Cardiac muscle cell (in vitro differentiated cells and primary cell): ENCODE measurements at places on chromosomes 1 and 21.
A peak's percentile ranks its signal among the peaks of the same experiment; 100 is the strongest.

DNA sequence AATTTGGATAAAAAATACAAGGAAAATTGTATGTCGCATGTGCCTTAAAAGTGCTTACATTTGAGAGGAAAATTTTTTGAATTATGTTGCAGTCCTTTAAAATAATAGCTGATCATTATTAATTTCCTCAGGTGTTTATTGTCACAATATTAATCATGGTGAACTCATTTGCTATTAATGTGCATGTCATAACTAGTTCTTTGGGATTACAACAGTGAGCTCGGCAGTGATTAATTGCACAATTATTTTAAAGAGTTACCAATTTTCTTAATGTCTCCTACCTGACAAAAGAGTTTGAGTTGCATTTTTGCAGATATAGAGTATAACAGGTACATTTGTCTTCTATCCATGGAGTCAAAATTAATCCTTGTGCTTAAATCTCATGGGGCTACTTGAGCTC lies 854.3 kb downstream of the BRINP3 start:
- H3K4me1 ChIP-seq: no peaks in the 10 kb centered on the region
- H3K27me3 ChIP-seq: no peaks in the 10 kb centered on the region
- no peaks in the 10 kb centered on the region for H3K36me3 ChIP-seq
- H3K27ac ChIP-seq: no peak overlapping the region

DNA sequence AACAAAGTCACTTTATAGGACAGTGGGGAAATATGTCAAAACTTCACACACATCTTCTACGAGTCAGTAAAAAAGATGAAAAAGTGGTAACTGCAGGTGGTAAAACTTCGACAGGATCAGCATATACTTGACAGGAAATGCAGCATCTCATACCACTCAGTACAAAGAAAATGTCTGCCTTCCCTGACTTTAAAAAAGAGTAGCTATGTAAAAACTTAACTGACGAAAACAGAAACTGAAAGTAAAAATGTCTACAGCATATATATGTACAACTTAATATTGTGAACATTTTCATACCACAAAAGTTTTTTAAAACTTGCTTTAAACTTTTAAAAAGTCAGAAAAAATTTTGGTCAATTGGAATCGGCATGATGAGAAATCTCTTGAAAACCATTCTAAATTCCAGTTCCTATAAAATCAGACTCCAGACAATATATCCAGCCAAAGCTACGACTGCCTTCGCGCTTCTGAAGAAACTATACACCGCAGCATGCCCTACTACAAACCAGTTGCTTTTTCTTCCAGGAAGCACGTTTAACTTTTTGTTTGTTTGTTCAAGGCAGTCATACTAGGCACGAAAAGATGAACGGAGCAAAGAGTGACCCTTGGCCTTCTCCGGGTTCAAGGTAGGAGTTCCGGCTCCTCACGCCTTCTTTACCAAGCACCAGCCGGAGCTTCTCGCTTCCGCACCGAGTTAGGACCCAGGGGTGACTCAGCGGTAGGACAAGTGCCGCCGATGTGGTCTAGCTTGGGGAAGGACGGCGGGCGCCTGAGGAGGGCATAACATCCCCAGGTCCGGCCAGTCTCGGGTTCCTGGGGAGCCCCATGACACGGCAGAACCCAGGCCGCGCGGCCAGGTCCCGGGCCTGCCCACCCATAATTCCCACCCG lies 612 bp downstream of the PSMA5 start:
- no peak for DNase-seq
- H3K36me3 ChIP-seq: peaks cover 7% of the 10 kb centered on the region
- peak overlapping the region; percentile 82 for H3K27ac ChIP-seq

DNA sequence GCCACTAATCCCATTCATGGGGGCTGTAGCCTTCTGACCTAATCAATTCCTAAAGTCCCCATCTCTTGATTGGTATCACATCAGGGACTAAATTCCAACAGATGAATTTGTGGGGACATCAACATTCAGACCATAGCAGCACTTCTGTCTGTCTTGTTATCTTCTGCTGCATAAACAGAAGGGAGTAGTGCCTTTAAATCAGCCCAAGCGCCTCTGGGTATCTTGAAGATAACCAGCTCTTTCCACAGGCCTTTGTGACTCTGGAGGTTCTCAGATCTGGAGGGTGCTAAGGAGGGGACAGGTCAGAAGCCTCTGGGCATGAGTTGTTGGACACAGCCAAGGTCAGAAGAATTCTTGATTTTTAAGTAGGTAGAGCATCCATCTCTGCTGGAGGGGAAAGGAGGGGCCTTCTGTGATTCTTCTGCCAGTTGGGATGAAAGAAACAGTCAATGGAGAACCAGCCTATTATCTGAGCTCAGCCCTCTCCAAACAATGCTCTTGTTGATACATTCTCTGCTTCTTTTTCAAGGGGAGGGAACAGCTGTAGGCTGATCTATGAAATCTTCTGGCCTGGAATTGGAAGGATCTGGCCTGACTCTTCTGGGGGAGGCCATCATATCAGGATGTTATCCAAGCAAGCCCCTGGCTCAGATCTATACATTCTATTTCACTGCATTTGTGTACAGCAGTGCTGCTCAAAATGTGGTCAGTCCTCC lies 31.3 kb upstream of the LRIG2 start:
- H3K27me3 ChIP-seq: no peaks in the 10 kb centered on the region
- peak overlapping the region; percentile 87 for H3K27ac ChIP-seq
- no peak for DNase-seq

DNA sequence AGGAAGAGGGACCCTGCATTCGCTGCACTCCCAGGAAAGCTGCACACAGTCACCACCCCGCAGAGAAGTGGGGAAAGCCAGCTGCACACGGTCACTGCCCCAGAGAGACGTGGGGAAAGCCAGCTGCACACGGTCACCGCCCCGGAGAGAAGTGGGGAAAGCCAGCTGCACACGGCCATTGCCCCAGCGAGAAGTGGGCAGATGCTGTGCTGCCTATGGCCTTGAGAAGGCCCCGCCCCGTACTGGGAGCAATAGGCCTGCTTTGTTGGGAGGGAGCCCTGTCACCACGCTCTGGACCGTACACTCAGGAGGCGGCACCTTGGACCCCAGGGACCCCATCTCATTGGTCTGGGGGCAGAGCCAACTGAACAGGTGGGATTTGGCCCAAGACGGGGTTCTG lies 4.3 kb upstream of the GPR153 start:
- H3K27me3 ChIP-seq: no peaks in the 10 kb centered on the region
- no peak for DNase-seq
- H3K4me1 ChIP-seq: peaks cover 18% of the 10 kb centered on the region
- no peak overlapping the region for H3K4me3 ChIP-seq
- no peak overlapping the region for H3K27ac ChIP-seq
- no peaks in the 10 kb centered on the region for H3K36me3 ChIP-seq

DNA sequence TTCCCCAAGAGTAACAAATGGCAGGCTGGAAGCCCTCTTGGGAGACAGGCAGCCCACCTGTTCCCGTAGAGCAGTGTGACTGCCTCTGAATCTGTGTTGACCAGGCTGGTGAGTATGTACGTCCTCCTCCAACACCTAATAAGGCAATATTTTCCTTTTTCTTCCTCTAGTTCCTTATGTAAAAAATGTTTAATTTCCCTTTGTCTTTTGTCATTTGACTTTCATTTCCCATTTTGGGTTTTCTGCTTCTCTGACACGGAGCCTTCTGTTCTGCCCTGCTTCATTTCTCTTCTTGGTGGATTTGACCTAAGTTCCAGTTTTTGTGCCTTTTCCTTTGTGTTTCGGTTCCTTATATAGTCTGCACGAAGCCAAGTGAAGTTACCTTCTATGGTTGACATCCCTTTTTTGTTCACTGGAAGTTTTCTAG lies 65.8 kb upstream of the ATF3 start:
- H3K36me3 ChIP-seq: no peaks in the 10 kb centered on the region
- H3K27ac ChIP-seq: no peak overlapping the region
- H3K4me3 ChIP-seq: no peak overlapping the region
- H3K4me1 ChIP-seq: no peaks in the 10 kb centered on the region
- no peaks in the 10 kb centered on the region for H3K27me3 ChIP-seq
- DNase-seq: no peak
